EL (cell line): ENCODE measurements at places on chromosomes 6 and 20.

DNA sequence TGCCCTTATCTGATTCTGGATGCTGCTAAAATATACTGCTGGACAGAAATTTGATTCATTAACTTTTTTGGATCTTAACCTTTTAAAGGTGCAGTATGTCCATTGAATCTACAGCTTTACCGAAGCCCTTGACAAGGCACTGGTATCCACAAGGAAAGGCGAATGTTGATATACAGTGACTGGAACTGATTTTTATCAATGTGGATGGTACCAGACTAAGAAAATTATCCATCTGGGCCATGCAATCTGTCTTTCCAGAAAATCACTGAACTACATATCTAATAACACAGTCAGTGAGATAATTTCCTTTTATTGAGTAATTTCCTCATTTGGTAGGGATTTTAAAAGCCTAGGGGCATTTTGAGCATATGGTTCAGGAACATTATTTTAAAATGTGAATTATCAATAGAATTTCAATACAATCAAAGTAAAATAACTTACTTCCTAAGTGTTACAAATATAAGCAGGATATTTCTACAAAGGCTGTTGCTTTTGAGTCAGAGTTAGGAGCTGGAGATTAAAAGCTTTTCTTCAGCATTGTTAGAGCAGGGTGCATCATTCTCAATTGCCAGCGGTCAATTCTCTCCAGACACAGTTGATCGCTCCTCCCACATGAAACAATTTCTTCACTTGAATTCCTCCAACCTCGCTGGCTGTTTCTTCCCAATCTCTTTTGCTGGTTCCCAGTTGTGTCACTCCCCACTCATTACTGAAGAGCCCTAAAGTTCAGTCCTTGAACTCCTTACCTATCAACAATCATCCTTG, 585.3 kb upstream of the FLRT3 start:
- no peak for DNase-seq

DNA sequence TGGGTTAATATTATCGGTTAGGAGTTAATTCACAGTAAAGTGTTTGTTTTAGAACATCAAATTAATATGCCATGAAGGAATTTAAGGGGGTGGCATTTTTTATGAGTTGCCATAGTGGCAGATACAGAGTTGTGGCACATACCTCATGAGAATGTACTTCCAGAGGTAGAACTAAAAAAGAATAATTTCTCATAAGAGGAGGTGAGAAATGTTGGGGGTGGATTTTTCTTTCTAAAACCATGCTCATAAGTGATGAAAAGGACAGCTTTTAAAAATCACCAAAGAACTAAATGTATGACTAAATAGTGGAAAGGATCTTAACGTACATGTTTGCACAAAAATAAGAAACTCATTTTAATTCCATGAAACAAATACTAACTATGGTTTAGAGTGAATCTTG, 58.7 kb downstream of the SHLD1 start:
- DNase-seq, result no peak

DNA sequence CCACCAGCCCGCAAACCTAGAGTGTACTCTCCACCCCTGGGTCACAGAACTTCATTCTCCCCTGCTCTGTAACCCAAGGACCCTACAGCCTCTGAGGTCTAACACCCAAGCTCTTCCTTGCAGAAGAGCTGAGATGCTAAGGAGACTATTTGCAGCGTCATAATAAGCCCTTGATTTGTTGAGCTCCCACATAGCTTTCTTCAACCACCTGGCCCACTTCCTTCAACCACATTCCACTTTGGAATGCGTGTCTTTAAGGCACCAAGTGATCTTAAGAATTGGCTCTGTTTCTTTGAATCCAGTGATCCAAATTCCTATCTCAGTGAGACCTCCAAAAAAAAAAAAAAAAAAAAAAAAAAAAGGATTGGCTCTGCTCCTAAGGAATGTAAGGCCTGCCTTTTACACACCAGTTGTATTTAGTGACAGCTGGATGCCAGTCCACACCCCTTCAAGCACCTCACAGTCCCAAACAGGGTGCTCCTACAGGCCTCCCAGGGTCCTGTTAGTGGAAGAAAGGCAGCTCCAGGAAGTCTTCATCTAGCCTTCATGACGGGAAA, 106.2 kb downstream of the UBE3D start:
- peak; percentile 88 for DNase-seq

DNA sequence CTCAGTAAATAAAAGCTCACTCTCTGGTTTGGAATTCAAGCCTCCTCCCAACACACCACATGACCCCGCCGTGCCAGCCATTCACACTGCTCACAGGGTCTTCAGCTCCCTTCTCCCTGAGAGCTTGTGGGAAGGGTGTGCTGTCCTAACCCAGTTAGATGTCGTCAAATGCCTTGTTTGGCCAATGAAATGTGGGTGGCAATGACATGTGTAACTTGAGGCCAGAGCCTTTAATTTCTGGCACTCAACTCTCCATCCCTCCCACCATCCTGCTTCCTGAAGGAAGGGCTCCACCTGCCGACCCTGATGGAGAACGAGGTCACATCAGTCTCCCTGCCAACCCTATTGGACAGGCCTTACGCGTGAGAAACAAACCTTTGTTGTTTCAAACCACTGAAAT, 224.5 kb upstream of the AGPAT4 start:
- peak; percentile 31 for DNase-seq

DNA sequence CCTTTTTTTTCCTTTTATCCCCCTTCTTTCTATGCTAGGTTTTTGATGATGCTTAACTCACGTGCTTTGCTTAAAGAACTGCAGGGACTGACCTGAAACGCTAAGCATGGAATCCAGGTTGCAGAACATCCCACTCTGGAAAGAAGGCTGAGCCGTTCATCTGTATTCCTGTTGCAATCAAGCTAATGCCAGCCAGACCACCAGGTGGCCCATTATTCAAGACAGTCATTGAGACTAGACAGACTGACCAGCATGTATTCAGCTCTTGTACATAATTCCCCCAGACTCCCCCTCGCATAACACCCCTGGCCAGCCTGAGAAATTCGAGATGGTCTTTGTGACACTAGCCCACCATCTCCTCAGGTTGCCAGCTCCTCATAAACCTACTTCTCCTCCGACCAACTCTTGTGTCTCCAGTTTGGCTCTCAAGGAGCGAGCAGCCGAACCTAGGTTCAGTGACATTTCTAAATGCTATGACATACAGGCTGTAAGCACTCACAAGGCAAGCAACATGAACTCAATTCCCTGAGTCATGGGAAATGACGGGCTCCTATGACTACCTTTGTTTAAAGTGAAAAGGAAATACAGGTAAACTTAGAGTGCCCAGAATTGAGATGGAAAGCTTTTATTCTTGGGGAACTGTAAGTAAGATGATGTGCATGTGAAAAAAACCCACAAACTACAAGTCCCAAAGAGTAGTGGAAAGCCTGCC, 309.3 kb upstream of the CDYL start:
- peak; percentile 13 for DNase-seq

DNA sequence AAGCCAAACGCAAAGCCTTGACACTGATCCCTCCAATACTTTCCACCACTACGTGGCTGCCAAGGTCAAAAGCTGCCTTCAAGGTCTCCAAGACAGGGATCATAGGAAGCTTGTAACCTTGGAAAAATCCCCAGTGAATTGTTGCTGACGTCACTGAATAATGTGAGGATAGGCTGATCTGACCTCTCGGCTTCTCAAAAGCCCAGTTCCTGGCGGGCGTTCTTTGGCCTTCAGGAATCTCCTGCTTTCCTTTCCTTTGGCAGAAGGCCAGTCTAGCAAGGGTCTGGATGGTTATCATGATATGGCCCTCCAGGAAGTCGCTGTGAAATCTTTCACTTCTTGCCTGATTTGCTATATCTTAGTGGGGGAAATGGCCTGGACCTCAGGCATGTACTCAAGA, 61.4 kb upstream of the TNFAIP3 start:
- DNase-seq, result no peak

DNA sequence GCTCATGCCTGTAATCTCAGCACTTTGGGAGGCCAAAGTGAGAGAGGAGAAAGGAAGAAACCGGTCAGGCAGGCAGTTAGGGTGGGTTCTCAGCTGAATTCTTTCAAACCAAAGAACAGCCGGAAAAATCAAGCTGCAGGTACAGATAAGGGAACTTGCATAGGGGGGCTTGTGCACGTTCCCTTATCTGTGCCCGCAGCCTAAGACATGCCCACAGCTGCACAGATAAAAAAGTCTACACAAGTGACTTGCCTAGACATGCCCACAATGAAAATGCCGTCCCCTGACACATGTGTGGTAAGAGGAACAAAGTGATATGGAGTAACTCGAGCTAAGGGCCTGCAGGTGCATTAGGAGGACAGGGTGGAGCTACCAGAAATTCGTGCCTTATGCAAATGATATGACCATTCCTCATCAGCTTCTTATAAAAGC, 175.8 kb upstream of the SALL4 start:
- no peak for DNase-seq

GRCh38 chr6:80268865-80269730, 162.6 kb downstream of the BCKDHB start:
- no peak for DNase-seq

- DNase-seq, result no peak
Observed at GRCh38 chr20:51359947-51360346, 182.6 kb downstream of the NFATC2 start.

DNA sequence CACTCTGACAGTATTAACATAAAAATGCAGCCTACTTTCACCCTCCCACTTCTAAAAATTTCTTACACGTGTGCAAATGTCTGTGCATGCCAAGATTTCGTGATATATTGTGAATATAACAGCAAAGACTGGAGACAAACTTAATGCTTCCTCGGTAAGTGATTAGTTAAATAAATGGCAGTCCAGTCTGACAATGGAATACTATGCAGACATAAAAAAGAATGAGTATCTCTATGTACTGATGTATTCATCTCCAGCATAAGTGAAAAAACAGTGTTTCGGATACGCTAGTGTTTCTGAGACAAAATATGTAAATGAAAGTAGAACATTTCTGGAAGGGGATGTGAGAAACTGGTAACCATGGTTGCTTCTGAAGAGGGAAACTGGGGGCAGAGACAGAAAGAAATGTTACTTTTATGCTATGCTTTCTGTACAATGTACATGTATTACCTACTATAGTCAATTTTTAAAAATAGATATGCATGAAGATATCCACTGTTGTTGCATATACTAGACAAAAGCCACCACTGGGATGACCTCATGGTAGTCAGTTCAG, 7.0 kb downstream of the SLC22A23 start:
- no peak for DNase-seq

GRCh38 chr6:154521412-154521811, 10.9 kb upstream of the CNKSR3 start:
- DNase-seq, result no peak

DNA sequence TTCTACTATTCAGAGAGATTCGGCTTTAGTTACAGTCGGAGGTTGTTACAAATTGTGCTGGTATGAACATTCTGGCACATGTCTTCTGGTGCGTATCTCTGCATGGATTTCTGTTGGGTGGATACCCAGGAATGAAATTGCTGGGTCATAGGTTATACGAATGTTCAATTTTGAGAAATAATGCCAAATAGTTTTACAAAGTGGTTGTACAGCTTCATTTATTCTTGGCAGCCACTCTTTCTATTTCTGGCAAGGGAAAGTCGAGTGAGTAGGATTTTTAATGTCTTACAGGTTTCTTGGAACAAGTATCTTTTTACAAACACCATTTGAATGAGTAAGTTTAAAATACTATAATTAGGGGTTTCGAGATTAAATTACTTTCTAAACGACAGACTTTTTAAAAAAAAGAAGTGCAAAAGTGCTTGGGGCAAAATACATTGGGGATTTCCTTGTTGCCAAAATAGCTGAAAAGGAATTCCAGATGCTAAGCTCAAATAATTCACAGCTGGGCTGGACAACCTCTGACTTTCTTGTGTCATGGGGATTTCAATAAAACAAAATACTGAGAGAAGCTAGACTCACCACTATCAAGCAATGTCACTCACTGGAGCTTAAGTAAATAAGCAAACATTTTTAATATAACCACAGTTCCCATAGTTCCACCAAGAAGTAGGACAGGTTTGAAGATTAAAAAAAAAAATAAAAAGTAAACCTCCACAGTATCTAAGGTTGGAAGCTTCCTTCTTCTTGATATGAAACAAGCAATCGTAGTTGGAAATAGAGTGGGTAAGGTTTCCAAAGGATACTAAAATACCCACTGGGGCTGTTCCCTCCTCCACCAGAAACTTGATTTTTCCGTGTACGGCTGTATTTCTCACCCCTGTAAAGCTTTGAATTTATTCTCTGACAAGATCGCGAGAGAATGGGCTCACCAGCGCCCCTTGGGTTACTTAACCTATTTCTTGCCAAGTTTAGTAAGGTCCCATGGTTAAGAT, 21.6 kb upstream of the GFOD1 start:
- peak; percentile 45 for DNase-seq

DNA sequence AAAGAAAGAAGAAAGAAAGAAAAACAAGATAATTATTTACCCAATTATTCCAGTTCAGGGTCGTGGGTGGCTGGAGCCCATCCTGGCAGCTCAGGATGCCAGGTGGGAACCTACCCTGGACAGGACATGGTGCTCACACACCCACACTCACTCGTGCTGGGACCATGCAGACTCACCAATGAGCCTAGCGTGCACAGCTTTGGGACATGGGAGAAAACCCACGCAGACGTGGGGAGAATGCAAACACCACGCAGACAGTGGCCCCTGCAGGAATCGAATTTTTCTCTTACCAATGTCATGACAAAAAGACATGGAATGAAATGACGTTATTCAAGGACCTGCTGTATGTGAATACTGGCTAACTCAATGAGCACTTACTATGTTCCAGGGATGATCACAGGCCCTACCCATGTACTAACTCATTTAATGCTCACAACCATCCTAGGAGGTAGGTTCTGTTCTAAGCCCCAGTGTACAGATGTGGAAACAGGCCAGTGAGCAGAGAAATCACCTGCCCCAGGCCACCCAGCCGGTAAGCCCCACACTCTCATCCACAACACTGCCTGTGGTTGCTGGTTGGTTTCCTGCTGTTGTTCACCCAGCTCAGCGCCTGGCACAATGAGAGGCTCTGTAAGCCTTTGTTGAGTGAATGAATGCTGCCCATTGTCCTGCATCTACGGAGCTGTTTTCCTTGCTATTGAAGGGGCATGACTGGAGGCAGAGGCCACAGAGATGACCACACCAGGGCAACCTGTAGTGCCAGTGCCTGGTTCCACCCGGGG, 6.8 kb upstream of the PI16 start:
- no peak for DNase-seq
